ENCODE measurements at places on chromosomes 1 and 21.

GRCh38 chr1:246726881-246727280, 2.7 kb downstream of the SCCPDH start:
- DNase-seq: no peak

- peak; percentile 28 for DNase-seq
Observed at GRCh38 chr1:15900662-15901279, 53.3 kb downstream of the SPEN start.

GRCh38 chr1:55035904-55036303, 3.4 kb upstream of the PCSK9 start:
- peak; percentile 67 for DNase-seq

GRCh38 chr1:29515170-29515955, 279.0 kb downstream of the PTPRU start:
- DNase-seq: no peak

- no peak for DNase-seq
Observed at GRCh38 chr1:221458447-221459156, 283.3 kb downstream of the DUSP10 start.

DNA sequence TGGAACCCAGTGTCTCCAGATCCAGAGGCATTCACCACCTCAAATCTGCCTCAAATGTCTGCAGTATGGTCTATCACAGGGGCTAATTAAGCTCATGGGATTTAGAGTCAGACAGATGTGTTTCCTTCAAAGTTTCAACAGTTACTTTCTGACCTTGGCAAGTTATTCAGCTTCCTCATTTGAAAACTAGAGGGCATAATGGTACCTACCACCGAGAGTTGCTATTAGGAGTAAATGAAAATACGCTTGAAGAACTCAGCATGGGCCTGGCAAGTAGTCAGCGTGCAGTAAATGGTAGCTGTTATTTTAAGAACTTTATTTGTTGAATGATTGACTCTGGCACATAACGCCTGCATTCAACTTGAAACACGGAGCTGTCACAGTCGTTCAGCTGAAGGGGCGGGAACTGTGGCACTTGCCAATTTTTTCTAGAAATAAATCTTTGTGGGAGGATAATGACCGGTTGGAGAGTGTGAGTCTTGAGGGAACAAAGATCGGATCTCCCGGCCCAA, 1.2 kb upstream of the CAP1 start:
- peak; percentile 40 for DNase-seq

- no peak for DNase-seq
Observed at GRCh38 chr1:41889506-41890414, 29.0 kb downstream of the HIVEP3 start.

DNA sequence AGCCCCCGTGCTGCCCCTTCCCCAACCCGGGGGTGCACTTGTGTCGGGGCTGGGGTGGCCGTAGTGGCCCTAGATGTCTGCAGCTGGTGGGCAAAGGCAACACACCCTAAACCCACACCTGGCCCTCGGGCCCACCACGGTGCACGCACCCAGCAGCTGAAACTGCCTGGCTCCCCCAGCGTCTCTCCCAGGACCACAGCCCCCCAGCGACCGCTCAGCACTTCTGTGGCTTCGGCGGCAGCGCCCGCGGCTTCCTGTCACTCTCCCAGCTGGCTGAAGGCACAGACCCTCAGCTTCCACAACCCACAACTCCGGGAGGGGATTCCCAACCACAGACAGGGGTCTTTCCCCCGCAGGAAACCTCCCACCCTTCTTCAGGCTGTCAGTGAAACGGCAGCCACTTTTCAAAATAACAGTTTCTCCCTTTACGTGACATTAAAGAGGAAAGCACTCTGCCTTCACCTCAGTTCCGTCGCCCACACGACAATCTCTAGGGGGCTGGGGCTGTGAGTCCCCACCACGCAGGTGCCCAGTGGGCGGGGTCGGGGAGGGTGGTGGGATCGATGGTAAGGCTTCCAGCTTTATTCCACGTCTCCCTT, 40.7 kb upstream of the COL6A2 start:
- no peak for DNase-seq

DNA sequence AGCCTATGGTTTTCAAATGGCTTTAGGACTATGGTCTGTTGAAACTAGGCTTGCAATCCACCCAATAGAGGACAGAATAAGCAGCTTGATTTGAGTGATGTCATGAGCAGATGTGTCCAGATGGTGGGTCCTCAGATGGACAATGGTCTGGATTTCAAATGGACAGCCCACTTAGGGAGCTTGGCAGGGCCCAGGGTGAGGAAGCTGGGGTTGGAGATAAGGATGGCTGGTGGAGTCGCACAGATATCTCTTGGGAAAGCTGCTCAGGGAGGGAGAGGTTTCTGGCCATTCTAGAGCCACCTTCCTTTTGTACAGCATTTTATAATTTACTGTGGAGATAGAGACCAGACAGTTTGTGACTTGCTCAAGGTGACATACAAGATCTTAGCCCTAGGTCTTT, 55.0 kb downstream of the NFASC start:
- no peak for DNase-seq

GRCh38 chr1:198883184-198883583, 244.3 kb downstream of the PTPRC start:
- DNase-seq: no peak

GRCh38 chr1:12597792-12598191, 20.2 kb downstream of the DHRS3 start:
- no peak for DNase-seq

- no peak for DNase-seq
Observed at GRCh38 chr1:205709640-205710039, 29.3 kb upstream of the SLC45A3 start.

GRCh38 chr1:187714470-187714869, 885.7 kb downstream of the PLA2G4A start:
- DNase-seq: no peak

- DNase-seq: no peak
Observed at GRCh38 chr1:150441121-150441520, 46.1 kb upstream of the TARS2 start.

DNA sequence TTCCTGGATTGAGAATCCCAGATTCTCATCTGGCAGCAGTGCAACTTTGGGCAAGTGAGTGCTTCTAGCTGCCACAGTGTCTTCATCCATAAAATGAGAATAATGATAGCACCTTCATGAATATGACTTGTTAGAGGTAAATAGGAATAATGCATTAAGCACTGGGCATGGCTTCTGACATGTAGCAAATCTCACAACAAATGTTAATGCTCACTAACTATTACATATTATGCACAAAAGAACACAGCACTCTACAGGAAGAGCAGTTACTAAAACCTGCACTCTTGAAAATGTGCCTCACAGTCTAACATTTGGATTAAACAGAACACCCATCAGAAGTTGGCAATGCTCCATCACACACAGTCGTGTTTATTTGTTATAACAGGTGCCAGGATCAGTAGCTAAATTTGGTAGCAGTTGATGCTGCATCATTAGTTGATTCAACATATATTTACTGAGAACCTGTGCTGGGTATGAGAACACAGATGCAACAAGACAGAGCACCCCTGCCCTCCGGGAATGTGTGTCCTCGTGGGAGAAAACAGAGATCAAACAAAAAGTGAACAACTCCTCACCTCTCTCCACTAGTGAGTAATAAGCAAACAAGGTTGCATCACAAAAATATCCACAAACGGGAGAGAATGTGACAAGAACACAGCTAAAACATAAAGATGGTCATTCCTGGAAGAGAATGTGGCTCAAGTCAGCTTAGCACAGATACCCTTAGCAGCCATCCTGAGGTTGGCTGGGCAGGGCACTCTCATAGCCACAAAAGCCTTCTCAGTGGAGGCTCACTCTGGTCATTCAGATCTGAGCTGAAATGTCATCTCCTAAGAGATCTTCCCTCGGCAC, 26.2 kb upstream of the LBR start:
- DNase-seq: no peak

DNA sequence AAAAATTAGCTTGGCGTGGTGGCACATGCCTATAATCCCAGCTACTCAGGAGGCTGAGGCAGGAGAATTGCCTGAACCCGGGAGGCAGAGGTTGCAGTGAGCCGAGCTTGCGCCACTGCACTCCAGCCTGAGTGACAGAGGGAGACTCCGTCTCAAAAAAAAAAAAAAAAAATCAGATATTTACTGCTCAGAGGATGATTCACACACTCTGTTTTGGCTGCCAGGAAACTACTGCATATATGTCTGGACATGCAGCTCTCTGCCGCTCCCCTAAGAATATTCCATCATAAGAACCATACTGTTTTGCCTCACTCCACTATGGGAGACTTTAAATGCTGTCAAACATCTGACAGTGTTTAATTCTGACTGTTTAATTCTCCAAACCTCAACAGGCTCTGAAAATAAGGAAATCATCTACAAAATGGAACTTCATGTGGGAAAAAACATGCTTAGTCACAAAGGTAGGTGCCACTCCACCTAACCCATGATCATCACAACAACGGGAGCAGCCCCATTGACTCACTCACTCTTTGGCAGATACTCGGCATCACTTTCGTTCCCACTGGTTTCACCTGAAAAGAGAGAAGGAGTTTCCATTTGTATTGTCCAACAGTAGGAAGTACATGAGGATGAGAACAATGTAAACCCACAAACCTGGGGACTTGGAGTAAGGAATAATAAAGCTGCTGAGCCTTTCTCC, 29.3 kb upstream of the BCAS2 start:
- DNase-seq: no peak
